ENCODE measurements at places on chromosomes 12 and 14. TPM values are rescaled to one million over a fixed set of nuclear protein-coding genes. Genes with fewer than 3 reads are reported as not detected.

Gene KLRD1
- not detected for total RNA-seq

Gene SMOC1
- total RNA-seq = 21.8 TPM

Gene KRT76
- total RNA-seq = not detected

Gene KLRG1
- total RNA-seq = 2.3 TPM

Gene KRT2
- total RNA-seq = not detected

Gene PRB4
- not detected for total RNA-seq

Gene AMN
- total RNA-seq = 0.69 TPM

All from A549 treated with DMSO at 1 μM for 4 hours (cell line).